RCC 7860 (cell line): ENCODE measurements at places on chromosomes 16 and 17.
A peak's percentile ranks its signal among the peaks of the same experiment; 100 is the strongest.

DNA sequence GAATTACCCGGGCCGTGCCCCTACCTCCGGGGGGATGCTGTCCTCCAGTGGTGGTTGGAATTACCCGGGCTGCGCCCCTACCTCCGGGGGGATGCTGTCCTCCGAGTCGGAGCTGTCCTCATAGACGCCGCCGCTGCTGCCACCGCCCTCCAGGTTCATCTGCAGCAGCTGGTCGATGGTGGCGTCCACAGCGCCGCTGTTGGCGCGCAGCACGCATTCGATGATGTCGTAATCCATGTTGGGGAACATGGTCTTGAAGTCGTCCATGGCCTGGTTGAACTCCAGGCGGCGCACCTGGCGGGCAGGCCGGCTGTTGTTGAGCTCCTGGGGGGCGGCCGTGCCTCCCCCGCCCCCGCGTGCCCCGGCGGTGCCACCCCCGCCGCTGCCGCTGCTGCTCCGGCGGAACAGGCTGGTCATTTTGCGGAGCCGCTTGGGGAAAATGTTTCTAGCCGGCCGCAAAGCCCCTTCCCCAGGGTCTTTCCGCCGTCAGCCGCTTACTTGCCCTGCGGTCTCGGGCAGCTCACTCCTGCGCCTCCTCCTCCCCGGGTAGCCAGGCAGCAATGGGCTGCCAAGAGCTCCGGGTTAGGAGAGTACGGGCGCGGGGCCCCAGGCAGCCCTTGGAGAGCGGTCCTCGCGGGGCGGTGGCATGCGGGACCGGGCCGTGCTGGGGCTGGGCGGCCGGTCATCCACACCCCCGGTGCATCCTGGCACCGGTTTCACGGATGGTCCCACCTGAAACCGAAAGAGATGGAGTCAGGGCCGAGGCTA, 35.5 kb upstream of the MRPS23 start:
- no peak for DNase-seq

- DNase-seq, result no peak
Measured at GRCh38 chr16:56262148-56262547, 70.9 kb downstream of the GNAO1 start.

DNA sequence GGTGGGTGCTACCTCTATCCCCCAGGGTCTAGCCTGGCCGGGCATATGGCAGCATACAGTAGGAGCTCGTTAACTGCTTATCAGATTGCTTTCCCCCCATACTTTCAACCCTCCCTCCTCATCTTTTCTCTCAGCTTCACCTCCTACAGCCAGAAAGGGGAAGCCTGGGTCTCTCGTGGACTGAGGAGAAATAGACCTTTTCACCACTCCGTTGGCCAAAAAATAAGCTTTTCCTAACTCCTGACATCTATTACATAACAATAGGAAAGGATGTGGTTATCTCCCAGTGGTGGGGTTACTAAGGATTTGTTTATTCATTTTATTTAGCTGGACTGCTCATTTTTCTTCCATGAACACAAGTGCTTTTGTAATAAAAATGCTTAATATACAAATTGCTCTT, 9.0 kb upstream of the CXCL16 start:
- no peak for DNase-seq

- DNase-seq, result no peak
Measured at GRCh38 chr17:48883171-48883570, 9.4 kb upstream of the ATP5MC1 start.

GRCh38 chr16:47713225-47713595, 252.1 kb downstream of the PHKB start:
- peak; percentile 92 for DNase-seq

- no peak for DNase-seq
Measured at GRCh38 chr17:77098884-77099545, 41.8 kb upstream of the SEC14L1 start.

- no peak for DNase-seq
Measured at GRCh38 chr17:34207572-34207971, 47.5 kb upstream of the CCL2 start.
